RWPE1 (cell line): ENCODE measurements at places on chromosomes 11 and 22.

GRCh38 chr22:37906364-37907008, 389 bp downstream of the MICALL1 start:
- DNase-seq, result no peak

GRCh38 chr11:109729761-109730160, 307.8 kb downstream of the C11orf87 start:
- no peak for DNase-seq

GRCh38 chr11:130561441-130561881, 113.0 kb downstream of the ADAMTS15 start:
- no peak for DNase-seq

DNA sequence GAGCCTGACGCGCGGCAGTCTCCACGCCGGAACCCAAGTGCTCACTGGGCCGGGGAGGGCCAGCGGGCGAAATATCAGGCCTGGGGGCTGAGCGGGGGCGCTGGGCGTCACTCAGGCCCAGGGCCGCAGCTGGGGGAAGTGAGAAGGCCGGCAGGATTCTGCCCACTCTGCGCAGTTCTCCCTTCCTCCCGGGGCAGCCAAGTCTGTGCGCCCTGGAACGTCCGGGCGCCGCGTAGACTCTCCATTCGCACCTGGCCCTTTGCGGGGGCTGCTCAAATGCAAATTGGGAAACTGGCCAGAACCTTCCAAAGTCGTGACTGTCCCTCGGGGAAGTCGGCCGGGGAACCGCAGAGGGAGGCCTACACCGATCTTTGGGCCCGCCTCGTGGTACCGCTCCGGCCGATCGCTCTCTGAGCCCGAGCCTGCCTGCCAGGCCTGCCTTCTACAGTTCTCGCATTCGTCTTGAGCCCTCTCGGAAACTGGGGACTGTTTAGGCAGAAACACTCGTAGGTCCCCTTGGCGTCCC, 2.2 kb upstream of the SLC6A5 start:
- DNase-seq, result no peak

DNA sequence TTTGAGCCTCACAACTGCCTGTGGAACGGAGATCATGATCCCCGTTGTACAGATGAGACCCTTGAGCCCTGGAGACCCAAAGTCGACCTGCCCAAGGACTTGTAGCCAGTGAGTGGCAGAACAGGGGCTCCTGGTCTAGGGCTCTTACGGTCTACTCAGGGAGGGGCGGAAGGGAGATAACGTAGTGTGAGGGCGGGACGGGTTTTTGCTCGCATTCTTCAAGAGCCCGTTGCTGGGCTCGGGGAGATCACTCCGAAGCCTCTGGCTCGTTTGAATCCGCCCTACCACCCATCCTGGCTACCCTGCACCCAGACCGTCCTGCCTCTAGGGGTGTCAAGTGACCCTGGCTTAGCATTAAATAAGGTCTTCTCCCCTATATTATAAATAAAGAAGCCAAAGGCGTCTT, 639 bp downstream of the CRY2 start:
- DNase-seq, result peak; percentile 49

DNA sequence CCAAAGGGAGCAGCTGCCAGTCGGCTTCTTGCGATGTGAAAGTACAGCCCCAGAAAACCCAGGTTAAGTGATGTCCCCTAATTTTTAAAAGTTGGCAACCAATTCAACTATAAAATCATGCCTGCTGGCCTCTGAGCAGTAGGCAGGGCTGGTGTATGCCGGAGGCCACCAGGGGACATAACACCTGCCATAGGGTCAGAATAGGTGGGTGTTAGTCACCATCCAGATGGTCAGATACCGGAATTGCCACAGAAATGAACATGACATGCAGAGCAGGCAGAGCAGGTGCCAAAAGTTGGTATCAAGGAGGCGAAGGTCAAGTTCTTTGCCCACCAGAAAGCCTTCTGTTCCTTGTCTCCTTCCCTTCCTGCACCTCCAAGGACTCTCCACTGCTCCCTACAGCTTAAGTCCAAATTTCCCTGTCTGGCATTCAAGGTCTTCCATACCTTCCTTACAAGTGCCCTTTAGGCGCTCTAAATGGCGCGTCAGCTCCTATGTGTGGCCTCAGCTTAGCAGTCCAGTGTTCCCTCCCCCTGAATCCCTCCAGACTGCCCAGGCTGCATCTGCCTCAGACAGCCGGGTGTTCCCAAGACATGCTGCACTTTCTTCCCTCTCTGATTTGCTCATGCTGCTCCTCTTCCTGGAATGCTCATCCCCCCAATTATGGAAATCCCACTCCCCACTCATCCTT, 45.1 kb downstream of the PTPRJ start:
- no peak for DNase-seq

- DNase-seq, result no peak
These were observed 85.5 kb upstream of the WNT11 start for GRCh38 chr11:76291576-76292526.

GRCh38 chr22:39230261-39231196, 14.3 kb downstream of the PDGFB start:
- DNase-seq, result no peak

GRCh38 chr11:83818349-83818748, 532.2 kb upstream of the CCDC90B start:
- peak; percentile 13 for DNase-seq

GRCh38 chr11:70495351-70496310, 97.3 kb downstream of the CTTN start:
- DNase-seq, result no peak

DNA sequence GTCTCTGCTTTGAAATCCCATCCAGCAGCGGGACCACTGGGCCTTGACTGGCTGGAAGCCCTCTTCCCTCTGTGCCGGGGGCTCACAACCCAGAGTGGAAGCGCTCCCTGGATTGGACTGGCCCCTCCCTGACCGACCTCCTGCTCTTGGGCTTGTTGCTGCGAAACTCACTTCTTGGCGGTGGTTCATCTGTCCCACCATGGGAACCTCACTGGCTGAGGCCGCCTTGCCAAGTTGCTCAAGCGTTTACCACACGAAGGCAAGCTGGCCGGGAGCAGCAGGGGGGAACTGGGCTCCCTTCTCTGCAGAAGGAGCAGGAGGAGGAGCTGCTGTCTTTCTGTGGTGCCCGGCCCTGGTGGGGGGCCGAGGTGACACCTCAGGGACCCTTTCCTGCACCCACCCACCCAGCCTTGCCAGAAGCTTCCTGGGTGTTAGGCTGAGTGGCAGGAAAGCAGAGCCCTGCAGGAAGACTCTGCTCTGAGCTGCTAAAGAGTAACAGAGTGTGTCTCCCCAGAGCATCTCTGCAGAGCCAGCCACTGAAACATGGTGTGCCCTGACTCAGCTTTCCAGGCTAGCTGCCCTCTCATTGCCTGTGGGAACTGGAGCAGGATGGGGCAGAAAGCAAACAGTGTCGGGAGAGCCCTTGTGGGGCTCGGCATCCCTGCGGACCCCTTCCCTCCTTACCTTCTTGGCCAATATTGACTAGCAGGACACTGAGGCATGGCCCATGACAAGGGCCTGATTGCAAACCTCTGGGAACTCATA, 88.5 kb upstream of the ALX4 start:
- no peak for DNase-seq

GRCh38 chr11:83836883-83837654, 550.9 kb upstream of the CCDC90B start:
- DNase-seq, result peak; percentile 59

DNA sequence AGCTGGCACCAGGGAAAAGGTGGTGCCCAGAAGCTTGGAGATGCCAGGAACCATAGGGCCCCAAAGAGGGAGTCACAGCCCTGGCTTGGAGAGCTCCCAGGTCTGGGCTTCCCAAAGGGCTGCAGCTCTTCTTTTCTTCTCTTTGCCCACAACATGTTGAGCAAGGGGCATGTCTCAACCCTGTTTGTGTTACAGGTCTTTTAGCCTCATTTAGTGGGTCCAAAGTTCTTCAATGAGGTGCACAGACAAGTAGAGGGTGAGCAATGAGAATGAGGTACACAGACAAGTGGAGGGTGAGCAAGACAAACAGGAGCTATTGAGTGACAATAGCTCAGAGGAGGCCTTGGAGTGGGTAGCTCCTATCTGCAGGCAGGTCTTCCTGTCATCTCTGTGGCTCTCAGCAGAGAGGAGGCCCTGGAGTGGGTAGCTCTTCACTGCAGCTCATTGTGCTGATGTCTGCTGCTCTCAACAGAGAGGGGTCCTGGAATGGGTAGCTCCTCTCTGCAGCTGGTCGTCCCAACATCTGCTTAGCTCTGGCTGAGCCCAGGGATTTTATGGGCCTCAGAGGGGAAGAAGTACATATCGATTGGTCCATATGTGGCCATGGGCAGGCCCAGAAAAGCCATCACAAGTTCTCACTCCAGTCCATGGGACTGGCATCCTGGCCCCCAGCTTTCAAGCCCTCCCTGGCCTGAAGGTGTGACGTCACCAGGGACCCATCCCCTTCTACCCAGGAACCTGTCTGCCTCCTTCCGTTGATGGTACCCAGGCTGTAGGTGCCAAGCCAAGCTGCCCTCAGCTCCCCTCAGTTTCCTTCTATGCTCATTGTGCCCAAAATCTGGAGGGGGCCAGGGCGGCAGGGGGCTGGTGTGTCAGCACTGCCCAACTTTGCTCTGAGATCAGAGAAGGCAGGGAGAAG, 34.9 kb downstream of the WBP2NL start:
- no peak for DNase-seq

DNA sequence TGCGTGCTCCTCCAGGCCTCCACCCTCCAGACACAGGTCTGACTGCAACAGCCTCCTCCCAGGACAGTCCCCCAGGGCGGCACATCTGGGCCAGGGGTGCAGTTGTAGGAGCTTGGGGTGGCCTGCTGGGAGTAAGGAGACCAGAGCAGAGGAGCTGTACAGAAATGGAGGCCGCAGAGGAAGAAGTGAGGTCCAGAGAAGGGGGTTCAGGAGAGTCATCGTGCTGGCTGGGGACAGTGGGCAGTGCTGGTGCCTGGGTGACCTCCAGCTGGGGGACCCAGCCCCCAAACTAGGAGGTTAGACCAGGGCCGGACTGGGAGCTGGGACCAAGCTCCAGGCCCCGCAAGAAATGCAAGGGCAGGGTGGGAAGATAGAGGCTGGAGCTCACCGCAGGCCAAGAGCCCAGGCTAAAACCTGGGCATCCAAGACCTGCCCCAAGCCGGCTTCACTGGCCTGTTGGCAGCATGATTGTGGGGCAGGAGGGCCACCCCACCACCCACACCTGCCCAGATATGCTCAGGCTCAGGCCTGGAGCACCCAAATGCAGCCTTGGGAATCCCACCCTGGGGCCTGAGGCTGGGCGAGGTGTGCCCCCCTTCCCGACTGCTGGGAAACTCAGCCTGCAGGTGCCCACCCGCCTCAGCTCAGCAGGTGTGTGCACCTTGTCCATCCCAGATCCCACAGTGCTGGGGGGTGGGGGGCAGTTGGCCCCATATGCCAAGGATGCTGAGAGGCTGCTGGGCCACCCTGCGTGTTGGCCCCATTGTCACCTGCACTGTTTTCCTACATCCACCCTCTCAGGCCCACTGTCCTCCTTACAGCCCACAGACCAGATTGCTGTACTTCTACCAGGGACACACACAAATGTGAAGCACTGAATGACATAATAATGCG, 96.9 kb downstream of the MORC2 start:
- DNase-seq, result no peak

DNA sequence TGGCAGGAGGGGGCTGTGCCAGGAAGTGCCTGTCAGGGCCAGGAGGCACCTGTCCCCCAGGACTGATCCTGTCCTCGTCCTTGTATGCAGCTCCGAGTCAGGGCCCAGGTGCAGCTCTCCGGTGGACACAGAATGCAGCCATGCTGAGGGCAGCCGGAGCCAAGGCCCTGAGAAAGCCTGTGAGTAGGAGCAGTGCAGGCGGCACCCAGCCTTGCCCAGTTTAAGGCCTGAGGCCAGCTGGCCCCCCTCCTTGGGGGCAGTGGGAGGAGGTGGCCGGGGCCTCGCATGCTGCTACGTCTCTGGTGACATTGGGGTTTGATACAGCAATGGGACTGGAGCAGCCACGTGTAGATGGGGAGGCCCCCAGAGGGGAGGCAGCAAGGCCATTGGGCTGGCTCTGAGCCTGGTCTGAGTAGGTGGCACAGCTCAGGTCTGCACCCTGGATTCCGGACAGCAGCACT, 34.9 kb downstream of the SBF1 start:
- no peak for DNase-seq

- no peak for DNase-seq
These were observed 15.3 kb downstream of the PKNOX2 start for GRCh38 chr11:125179895-125180294.

DNA sequence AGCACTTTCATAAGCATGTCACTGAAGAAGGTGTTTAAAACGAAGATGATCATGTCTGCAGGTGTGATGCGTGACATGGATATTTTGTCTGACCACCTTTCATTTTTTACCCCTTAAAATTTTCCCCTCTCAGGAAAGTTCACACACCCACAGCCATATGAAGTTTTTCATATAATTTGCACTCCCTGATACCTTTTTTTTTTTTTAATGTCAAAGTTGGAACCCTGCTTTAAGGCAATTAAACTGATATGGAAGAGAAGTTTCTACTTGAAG, 104.6 kb downstream of the ATXN10 start:
- no peak for DNase-seq

- DNase-seq, result no peak
These were observed 33.3 kb downstream of the ST14 start for GRCh38 chr11:130192845-130193267.

GRCh38 chr11:66316849-66317251, at the start of gene CD248:
Gene CD248 (minus strand): TSS chr11:66317044. CDS start chr11:66317027, 17 bp downstream.
- DNase-seq, result no peak

DNA sequence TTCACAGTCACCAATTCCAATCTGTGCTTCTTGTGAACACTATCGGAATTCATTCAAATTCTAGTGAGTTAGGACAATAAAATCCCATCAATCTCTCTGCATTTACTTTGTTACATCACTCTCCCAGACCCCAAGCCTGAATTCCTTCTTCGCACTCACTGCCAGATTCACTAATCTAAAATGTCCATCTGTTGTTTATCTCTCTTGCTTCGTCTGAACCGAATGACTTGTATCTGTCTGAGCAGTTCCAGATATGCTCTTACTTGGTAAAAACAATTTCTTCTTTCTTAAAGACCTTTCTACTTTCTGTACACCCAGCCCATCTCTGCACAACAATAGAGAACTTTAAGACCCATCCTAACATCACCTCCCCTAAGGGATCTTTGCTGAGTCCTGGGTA, 7.0 kb downstream of the MMP10 start:
- DNase-seq, result no peak

DNA sequence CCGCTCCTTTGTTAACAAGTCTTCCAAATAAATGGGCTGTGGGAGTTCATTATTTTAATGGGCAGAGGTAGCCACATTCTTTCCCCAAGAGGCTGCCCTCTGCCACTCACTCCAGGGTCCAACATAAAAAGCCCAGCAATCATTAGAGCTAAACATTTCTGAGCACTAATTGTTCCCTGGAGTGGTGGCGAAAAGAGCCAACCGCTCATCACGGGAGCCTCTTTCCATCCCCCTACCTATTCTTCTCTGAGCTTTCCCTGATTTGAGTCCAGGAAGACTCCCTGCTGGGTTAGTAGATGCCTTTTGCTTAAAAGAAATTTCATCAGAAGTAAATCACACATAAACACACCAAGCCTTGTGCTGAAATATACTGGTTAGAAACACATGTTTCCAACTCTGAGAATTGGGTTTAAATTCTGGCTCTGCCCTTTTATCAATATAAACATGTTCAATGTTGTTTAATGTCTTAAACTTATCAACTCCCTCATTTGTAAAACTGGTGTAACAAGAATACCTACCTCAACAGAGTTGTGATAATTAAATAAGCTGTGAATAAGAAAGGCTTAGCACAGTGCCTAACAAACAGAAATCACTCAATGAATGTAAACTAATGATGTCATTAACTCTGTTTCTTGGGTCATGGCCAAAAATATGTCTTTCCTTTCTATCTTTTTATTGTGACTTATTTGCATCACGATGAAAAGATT, at the start of gene OR5A2:
Gene OR5A2, minus strand, starts transcription at position 53 of the 707 bp plus-strand sequence. CDS start 3,460 bp downstream, outside the sequence.
- no peak for DNase-seq

- DNase-seq, result no peak
These were observed 1.2 kb upstream of the GTSE1 start for GRCh38 chr22:46295277-46295971.

- DNase-seq, result no peak
These were observed 23.8 kb downstream of the TPBGL start for GRCh38 chr11:75264356-75264755.
